ENCODE measurements at places on chromosomes 16 and 17.
A peak's percentile ranks its signal among the peaks of the same experiment; 100 is the strongest.

GRCh38 chr16:75143941-75144340 lies 4.4 kb upstream of the ZFP1 start:
- no peak for DNase-seq

GRCh38 chr16:14579266-14579665 lies 50.8 kb downstream of the PARN start:
- DNase-seq: no peak

GRCh38 chr17:59666235-59666634 lies 41.0 kb downstream of the PTRH2 start:
- no peak for DNase-seq

DNA sequence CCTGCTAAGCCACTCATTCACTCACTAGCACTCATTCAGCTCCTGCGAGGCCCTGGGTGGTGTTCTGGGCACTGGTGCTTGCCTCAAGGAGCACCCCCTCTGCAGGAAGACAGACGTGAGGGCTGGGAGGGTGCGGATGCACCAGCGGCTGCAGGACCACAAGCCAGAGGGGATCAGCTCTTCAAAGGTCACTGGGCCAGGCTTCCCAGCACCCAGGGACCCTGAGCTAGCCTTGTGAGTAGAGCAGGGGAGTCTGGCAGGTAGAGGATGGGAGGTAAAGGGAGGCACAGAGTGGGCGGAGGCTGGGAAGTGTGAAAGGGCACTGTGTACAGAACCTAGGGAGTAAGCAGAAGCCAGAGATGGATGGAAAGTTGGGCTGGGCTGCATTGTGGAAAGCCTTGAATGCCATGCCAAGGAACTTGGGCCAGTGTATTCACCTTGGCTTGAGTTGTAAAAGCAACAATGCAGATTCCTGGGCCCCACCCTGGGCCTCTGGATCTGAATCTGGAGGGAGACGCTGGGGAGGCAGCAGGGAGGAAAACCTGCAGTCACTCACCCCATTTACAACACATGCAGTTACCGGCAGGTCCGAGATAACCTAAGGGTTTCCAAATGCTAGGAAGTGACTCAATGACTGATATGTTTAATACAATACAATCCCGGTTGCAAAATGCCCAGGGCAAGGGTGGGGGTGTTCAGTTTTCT lies 1.7 kb downstream of the IL4R start:
- no peak for DNase-seq

DNA sequence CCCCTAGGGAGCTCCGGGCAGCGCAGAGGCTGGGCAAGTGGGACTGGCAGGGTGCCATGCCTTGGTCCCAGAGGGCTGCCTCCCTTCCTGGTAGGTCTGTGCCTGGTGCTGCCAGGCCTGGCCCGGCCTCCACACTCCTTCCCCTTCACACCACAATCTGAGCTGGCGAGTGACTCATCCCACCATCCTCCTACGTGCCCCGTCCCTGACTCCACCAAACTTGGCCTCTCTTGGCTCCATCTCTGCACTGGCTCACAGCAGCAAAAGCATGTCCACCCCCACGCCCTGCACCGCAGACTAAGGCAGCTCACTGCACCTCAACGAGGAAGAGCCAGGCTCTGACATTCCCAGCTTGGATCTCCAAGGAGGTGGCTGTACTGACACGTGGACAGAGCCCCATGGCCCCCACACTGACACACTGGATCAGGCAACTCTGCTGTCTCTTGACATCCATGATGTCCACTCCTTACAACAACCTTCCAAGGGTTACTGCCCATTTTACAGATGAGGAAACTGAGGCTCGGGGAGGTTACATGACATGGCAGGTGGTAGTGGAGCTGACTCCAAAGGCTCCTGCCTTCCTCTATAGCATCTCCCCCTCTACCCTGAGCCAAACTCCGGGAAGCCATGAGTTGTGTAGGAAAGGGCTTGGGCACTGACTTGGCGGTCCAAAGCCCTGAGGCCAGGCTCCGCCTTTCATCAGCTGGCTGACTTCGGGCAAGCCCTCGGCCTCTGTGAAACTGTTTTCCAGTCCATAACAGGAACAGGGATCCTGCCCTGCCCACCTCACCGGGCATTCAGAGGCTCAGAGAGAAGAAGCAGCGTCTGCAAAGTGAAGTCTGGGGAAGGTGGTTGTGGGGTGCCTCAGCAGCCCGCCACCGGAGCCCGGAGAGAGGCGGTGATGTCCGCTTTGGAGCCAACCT lies 20.1 kb upstream of the KRT19 start:
- peak; percentile 67 for DNase-seq

GRCh38 chr17:4463818-4464476 lies 30.2 kb downstream of the SPNS3 start:
- DNase-seq: no peak

- no peak for DNase-seq
Measured at GRCh38 chr17:27818401-27819105, 18.2 kb upstream of the NOS2 start.

DNA sequence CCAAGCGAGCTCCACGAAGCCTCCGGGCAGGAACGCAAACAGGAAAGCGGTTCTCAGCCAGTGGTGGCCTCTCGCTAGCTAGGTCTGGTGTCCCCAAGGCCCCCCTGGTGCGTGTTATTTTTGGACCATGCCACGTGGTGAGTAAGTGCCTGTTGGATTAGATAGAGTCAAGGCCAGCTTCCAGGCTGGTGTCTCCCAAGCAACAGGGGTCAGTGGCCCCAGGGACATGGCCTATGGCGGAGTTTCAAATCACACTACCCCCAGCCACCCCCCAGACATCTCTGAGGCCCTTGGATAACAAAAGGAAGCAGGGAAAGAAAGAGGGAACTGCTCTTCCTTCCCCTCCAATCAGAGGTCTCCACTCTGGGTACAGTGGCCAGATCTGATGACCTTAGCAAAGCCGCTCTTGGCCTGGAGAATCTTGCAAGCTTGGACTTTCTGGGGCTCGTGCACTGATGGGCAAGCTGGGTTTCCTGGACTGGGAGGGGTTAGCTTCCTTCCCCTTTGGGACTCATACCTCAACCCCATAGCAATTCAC lies 58.2 kb downstream of the MAF start:
- no peak for DNase-seq

DNA sequence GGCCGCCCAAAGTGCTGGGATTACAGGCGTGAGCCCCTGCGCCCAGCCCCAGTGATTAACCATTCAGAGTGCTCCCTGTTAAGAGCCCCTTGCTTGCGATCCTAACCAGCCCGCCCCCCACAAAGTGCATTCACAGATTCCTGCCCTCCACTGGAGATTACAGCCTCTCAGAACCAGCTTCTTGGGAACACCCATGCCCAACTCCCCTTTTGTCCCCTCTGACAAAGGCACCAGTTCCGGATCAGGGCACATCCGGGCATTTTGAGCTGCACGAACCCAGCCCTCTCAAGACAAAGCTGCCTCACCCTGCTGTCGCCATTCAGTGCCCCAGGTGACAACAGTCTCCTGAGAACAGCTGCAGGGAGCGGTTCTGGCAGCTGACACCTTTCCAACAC lies 848 bp upstream of the KRT19 start:
- DNase-seq: no peak

GRCh38 chr17:40608061-40608581 lies 39.5 kb downstream of the SMARCE1 start:
- DNase-seq: no peak

DNA sequence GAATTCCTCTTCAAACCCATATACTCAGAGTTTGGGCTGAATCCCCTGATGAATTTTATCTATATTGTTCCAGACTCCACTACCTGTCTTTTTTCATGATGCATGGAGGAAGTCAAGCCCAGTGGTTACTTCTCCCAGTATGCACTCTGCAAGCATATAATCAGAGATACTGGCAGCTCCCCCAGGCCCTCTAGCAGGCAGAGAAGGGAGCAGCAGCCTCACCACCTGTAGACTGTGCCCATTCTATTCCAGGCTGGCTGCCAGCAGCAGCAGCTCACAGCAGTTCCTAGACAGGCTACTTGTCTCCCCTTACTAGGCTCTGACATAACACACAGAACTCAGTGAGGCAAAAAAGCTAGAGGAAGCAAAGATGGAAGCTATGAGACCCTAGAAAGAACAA lies 3.4 kb downstream of the MKS1 start:
- DNase-seq: peak; percentile 22

- no peak for DNase-seq
Measured at GRCh38 chr17:8189041-8189710, 804 bp downstream of the BORCS6 start.

- DNase-seq: peak; percentile 76
Measured at GRCh38 chr16:3188925-3189825, 1.2 kb downstream of the OR1F1 start.

- DNase-seq: no peak
Measured at GRCh38 chr16:69564845-69565670, 708 bp upstream of the NFAT5 start.

DNA sequence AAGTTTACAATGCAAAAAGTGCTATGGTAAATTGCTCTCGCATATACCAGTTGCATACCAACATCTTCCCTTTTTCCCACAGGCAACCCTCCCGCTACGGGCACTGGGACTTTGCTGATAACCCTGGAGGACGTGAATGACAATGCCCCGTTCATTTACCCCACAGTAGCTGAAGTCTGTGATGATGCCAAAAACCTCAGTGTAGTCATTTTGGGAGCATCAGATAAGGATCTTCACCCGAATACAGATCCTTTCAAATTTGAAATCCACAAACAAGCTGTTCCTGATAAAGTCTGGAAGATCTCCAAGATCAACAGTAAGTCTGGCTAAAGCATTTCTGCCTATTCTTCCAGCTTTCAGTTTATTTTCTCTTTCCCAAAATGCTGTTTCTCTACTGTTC lies 27.9 kb upstream of the HSBP1 start:
- DNase-seq: peak; percentile 30

DNA sequence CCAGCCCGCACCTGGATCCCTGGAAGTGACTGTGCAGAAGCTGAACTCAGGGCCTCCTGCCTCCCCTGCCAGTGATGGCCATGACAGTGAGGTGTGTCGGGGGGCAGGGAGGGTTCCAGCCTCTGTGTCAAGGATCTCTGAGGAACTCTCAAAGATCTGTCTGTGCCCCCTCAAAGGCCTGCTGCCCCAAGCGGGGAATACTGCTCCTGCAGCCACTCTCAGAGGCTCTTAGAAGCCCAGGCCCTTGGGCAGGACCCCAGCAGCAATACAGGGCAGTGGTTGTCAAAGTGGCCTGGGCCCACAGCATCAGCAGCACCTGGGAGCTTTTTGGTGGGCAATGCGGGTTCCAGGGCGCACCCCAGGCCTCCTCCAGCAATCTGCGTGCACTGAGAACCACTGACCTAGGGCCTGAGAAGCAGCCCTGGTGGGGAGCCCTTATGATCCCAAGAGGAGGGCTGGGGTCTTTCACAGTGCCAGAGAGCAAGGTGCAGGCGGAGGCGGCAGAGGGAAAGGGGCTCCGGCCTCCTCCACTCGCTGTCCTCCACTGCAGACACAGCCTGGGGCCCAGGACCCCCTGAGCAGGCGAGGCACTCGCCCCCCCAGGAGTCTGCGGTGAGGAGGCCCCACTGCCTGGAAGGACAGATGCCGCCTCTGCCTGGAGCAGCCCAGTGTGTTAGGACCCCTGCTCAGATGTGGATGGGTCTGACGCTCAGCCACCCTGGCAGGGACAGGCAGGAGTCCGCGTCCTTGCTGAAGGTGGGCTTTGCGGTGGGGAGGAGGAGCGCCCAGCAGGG lies 42.1 kb downstream of the ENGASE start:
- no peak for DNase-seq

- DNase-seq: no peak
Measured at GRCh38 chr17:76498876-76499251, 2.4 kb downstream of the RHBDF2 start.

GRCh38 chr17:20009302-20010098 lies at the start of gene SPECC1:
Gene SPECC1 (plus strand): TSS chr17:20009359. CDS start chr17:20096652, 87,293 bp downstream.
- peak; percentile 94 for DNase-seq

GRCh38 chr17:44552361-44552760 lies 4.9 kb upstream of the FZD2 start:
- DNase-seq: no peak

GRCh38 chr17:56610321-56610720 lies 16.8 kb downstream of the NOG start:
- DNase-seq: no peak

DNA sequence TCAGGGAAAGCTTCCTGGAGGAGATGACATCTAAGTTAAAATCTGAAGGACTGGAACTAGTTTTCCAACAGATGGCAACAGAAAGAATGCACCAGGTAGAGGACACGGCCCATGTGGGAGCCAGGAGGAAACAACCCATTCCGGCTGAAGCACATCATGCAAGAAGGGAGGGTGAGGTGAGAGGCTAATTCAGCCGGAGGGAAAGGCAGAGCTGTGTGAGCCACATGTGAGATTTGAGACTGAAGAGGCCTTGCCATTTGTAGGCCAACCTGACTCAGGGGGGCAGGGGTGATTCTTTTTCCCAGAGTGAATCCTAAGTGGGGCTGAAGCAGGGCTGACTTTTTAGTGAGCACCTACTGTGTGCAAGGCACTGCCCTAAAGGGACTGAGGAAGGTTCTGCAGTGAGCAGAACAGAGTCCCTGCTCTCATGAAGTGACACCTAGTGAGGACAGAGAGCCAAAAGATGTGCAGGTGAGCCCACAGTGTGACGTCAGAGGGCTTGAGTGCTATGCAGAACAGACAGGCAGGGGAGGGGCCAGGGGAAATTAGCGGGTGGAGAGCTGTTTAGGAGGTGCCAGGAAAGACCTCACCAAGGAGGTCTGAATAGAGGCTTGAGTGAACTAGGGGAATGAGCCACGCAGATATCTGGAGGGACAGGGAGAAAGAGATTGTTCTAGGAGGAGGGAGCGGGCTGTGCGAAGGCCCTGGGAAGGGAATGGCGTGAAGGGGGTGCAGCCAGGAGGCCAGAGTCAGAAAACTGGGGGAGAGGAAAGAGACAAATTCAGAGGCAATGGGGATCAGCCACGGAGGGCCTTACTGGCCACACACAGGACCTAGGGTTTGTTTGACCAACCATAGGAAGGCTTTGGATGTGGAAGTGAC lies 19.8 kb upstream of the IL21R start:
- DNase-seq: no peak

DNA sequence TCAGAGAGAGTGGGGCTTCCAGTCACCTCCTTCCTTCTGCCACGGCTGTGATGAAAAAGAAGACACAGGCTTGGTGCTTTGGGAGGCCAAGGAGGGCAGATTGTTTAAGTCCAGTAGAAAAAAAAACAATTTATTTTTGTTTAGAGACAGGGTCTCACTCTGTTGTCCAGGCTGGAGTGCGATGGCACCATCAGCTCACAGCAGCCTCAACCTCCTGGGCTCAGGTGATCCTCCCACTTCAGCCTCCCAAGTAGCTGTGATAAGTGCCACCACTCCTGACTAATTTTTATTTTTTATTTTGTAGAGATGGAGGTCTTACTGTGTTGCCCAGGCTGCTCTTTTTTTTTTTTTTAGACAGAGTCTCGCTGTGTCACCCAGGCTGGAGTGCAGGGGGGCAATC lies 2.7 kb upstream of the MVD start:
- DNase-seq: no peak
